ENCODE measurements at places on chromosomes 3 and 15. TPM values are rescaled to one million over a fixed set of nuclear protein-coding genes. Genes with fewer than 3 reads are reported as not detected.

DNA sequence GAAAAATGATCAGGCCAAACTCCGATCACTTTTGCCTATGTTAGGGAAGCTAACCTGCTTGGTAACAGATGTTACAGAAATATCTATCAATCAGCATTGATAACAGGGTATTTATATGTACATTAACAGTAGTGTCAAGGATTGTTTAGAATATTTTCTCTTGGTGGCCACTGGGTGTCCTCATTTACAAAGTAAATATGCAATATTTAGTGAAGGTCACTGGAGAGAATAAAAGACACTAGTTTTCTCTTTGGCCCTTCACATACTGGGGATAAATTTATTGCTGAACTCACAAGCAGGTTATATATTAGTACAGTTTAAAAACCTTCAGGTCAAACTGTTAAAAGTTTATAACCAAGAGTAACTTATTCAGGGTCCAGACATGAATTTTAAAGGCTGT is 69.0 kb downstream of the TIGIT start:
- H3K4me1 ChIP-seq: peaks cover 7% of the 10 kb centered on the region
- DNase-seq: no peak
- H3K36me3 ChIP-seq: peaks cover 12% of the 10 kb centered on the region
- H3K27ac ChIP-seq: no peak overlapping the region
- no peaks in the 10 kb centered on the region for H3K27me3 ChIP-seq

DNA sequence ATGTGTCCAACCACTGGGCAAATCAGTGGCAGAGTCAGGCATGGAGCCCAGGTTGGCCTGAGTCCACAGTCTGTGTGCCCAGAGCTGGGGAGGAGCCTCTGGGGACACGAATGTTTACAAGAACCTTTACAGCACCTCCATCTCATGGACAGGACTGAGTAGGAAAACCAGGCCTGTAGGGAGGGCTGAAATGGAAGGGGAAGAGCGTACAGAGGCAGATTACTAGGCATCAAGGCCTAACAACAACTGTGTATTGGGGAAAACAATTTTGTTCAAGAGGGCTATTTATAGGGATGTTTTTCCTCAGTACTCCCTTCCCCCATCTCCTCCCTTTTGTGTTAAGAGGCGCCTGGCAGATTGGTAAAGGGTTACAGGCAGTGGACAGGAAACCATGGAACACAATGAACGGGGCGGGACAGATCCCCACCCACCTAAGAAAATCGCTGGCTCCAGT is 15.1 kb upstream of the ARHGAP31 start:
- no peaks in the 10 kb centered on the region for H3K4me1 ChIP-seq
- H3K4me3 ChIP-seq: no peak overlapping the region
- no peak for DNase-seq
- no peak overlapping the region for H3K27ac ChIP-seq

GRCh38 chr3:150216041-150216811 is 191.9 kb upstream of the TSC22D2 start:
- H3K27ac ChIP-seq: no peak overlapping the region

DNA sequence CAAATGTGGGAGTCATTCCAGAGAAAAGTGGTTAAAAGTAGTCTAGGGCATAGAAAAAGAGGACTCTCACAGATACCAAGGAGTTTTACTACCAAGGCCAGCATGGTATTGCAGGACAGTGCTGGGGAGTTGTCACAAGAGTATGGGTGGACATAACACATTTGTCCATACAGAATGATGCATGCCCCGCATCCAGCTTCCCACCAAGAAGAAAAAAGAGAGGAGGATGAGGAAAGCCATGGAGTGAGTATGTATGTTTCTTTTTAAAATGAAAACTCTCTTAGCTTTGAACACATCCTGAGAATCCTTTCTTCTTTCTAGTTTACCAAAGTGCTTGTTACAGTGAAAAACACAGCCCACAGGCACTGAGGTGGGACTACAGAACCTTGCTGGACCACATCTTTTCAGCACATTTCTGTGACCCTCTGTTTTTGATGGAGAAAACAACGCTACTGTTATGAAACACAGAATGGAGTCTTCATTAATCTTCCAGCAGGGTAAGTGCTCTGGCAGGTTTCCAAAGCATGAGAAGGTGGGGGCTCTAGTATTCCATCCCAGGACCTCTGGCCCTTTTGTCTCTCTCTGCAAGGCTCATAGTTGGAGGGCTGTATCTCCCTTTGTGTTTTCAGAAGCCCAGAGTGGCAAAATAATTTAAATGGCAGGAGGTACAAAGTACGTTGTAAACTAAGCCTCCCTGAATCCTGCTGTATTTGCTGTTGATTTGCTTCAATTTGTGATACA is 12.7 kb downstream of the NR2E3 start:
- no peak overlapping the region for H3K4me3 ChIP-seq
- H3K4me1 ChIP-seq: no peaks in the 10 kb centered on the region
- H3K27ac ChIP-seq: no peak overlapping the region
- H3K27me3 ChIP-seq: no peaks in the 10 kb centered on the region
- DNase-seq: no peak
- peaks cover 28% of the 10 kb centered on the region for H3K36me3 ChIP-seq

- H3K27me3 ChIP-seq: no peaks in the 10 kb centered on the region
- H3K4me1 ChIP-seq: no peaks in the 10 kb centered on the region
- H3K27ac ChIP-seq: no peak overlapping the region
- H3K36me3 ChIP-seq: no peaks in the 10 kb centered on the region
Measured at GRCh38 chr15:29309139-29309538, 39.5 kb upstream of the NSMCE3 start.

DNA sequence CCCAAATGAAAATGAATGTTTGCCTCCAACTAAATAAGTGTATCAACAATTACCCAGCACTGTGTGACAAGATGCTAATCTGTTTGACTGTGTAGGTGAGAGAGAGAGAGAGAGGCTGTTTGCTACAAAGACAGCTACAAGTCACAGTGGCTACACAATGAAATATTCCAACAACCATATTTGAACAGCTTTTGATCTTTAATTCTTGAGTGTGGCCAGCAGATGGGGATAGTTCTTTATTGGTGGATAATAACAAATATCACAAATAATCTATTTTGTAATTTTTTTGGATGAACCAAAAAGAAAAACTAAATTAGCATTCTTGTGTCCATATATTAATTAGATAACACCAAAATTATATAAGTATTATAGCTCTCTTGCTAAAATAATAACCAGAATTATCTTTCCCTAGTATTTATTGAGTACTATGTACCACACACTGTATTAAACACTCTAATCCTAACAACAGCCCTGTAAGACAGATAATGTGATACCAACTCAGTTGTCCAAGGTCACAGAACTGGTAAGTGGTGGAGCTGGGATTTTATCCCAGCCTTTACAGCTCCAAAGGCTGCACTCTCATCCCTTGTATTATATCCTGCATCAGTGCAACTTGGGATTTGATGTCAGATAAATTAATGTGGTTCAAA is 61.9 kb upstream of the C3orf80 start:
- H3K27me3 ChIP-seq: no peaks in the 10 kb centered on the region
- H3K27ac ChIP-seq: no peak overlapping the region
- no peaks in the 10 kb centered on the region for H3K36me3 ChIP-seq

DNA sequence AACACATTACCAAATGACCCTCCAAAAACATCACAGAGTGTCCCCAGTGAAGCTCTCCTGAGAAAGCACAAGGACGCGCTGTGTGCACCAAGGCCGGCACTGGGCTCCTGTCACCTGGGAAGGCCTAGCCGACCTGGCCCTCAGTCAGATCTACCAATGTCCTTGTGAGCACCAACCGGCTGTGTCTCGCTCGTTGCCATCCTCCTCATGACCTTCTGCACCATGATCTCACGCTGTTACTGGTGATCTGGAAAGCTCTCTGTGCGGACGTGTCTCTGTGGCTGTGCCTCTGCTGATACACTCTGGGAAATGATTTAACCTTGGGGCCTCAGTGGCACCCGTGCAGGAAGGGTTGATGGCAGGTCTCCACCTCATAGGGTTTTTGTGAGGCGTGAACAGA is 24.2 kb downstream of the ZXDC start:
- peaks cover 10% of the 10 kb centered on the region for H3K36me3 ChIP-seq
- H3K4me1 ChIP-seq: peaks cover 36% of the 10 kb centered on the region

- no peaks in the 10 kb centered on the region for H3K4me1 ChIP-seq
- DNase-seq: no peak
- no peaks in the 10 kb centered on the region for H3K36me3 ChIP-seq
- no peaks in the 10 kb centered on the region for H3K27me3 ChIP-seq
- no peak overlapping the region for H3K27ac ChIP-seq
Measured at GRCh38 chr3:31876331-31876730, 104.7 kb downstream of the OSBPL10 start.

DNA sequence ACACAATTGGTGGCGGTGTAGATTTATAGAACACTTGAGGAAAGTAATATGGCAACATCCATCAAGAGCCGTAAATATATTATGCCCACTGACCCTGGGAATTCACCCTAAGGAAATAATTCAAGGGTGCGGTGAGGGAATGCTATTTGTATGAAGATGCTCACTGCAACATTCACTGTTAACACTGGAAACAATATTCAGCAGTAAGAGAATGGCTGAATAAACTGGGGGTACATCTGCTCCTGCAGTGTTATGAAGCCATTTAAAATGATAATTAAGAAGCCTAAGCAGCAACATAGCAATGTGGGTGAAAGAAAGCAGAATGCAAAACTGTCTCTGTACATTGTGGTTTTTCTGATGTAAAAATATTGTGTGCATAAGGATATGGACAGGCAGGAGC is 87.6 kb downstream of the RAB11A start:
- H3K36me3 ChIP-seq: no peaks in the 10 kb centered on the region
- DNase-seq: no peak
- H3K4me3 ChIP-seq: no peak overlapping the region

DNA sequence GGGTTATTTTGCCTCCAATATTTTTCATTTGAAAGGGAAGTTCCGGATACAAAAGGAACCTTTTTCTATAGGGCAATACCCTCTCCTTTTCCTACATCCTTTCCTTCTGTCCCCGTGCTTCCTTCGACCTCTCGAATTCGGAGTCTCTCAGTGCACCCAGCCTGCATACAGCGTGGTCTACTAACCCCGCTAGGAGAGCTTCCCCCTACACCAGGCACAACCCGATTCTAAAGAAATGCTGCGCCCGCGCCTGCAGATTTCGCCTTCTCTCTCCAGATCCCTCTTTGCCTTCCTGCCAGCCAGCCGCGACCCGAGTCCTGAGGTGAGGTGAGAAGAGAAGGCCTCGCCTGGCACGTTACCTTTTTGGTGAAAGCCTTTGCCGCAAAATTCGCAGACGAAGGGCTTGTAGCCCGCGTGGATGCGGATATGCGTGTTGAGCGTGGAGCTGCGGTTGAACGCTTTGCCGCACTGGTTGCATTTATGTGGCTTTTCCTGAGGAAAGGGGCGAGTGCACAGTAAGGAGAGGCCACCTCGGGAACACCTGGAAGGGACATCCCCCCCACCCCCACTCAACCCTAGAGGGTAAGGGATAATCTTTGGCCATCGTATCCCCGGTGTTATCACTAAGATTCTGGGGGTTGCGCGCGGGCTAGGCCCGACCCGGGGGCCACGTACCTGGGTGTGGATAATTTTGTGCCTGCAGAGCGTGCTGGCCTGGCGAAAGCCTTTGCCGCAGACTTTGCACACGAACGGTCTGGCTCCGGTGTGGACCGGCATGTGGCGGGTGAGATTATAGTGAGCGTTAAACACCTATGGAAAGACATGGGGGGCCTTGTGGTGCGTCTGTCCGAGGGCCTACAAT is 2.3 kb downstream of the FEZF2 start:
- no peak overlapping the region for H3K27ac ChIP-seq
- peaks cover 31% of the 10 kb centered on the region for H3K4me1 ChIP-seq
- H3K36me3 ChIP-seq: no peaks in the 10 kb centered on the region
- no peak overlapping the region for H3K4me3 ChIP-seq
- no peak for DNase-seq
- peaks cover 46% of the 10 kb centered on the region for H3K27me3 ChIP-seq

- H3K4me3 ChIP-seq: no peak overlapping the region
- no peaks in the 10 kb centered on the region for H3K36me3 ChIP-seq
- H3K27me3 ChIP-seq: no peaks in the 10 kb centered on the region
- no peak for DNase-seq
- H3K4me1 ChIP-seq: no peaks in the 10 kb centered on the region
Measured at GRCh38 chr15:39153058-39153714, 427.7 kb upstream of the THBS1 start.

DNA sequence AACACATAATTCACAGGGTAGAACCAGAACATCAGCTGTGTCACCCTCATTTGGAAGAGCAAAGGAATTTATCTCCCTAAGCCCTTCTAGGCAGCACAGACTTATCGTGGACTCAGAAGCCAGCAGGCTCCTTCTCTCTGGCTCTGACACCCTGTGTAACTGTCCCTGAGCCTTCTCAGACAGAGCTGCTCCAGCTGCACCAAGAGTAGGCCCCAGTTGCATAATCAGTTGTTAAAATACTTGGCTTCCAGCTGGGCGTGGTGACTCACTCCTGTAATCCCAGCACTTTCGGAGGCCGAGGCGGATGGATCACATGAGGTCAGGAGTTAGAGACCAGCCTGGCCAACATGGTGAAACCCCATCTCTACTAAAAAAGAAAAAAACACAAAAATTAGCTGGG is 49.4 kb upstream of the ACVR2B start:
- H3K27ac ChIP-seq: no peak overlapping the region
- no peaks in the 10 kb centered on the region for H3K4me1 ChIP-seq
- H3K36me3 ChIP-seq: peaks cover 4% of the 10 kb centered on the region
- H3K4me3 ChIP-seq: no peak overlapping the region
- DNase-seq: no peak

- peak overlapping the region; percentile 59 for H3K27ac ChIP-seq
- H3K4me1 ChIP-seq: no peaks in the 10 kb centered on the region
- H3K36me3 ChIP-seq: no peaks in the 10 kb centered on the region
- H3K27me3 ChIP-seq: no peaks in the 10 kb centered on the region
- no peak overlapping the region for H3K4me3 ChIP-seq
Measured at GRCh38 chr3:196624067-196624790, 15.3 kb upstream of the NRROS start.

DNA sequence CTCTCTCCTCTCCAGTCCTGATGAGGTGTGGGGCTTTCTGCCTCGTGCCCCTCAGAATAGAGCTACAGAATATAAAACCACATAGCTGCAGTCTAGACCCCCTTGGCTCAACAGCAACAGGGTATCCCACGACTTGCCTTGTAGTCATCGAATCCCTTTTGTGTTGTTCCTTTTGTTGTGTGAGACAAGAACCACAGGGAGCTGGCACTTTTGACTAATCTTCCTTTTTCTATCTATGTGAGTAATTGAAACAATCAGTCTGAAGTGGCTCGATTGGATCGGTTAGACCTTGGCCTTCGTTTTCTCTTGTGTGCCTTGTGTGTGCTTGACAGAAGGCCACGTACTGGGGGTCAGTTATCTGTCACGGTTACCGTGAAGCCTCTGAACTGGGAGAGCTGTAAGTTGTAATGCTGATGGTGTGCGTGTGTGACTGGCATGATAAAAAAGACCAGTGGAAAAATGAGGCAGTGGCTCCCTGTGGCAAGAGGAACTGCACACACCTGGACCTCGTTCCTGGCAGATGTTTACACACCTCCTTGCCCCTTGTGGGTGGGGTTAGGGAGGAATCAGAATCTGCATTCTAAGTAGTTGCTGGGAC is 23.2 kb upstream of the IQCF6 start:
- DNase-seq: no peak
- H3K36me3 ChIP-seq: no peaks in the 10 kb centered on the region
- H3K4me1 ChIP-seq: no peaks in the 10 kb centered on the region
- H3K4me3 ChIP-seq: no peak overlapping the region
- H3K27me3 ChIP-seq: no peaks in the 10 kb centered on the region
- no peak overlapping the region for H3K27ac ChIP-seq

Gene MB21D2
- 1.9 TPM for total RNA-seq

Gene FANCI
- total RNA-seq: 41.9 TPM

Gene TICRR
- total RNA-seq: 7.3 TPM

Gene GOLGA6B
- 0.05 TPM for total RNA-seq
